NCI-H1694 (cell line): ENCODE measurements at places on chromosomes 6 and 20.

DNA sequence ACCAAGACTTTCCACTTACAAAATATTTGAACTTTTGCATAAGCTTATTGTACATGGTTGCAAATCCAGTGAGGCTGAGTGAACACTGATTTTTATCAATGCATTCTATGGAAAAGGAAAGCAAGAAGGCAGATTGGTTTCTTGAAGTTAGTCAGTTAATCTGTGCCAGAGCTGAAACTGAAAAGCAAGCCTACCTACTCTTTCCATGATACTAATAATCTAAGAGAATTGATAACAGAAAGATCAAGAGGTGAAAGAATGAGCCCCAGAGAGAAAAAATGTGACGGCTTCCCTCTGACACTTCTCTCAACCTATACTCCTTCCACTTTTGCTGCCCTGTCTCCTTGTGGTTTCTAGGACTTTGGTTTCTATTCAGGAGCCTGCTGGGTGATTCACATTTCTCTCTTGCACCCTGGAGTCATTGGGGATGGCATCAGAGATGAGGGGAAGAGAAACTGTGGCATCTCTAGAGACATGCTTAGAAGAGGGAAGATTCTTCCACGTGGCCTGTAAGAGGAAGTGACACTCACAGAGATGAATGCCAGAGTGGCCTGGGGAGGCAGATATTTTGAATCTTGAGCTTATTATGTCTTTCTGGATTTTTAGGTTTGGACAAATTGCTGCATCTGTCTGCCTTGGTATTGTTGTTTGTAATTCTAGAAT, 158.6 kb upstream of the RIMS1 start:
- DNase-seq, result no peak

GRCh38 chr20:37945091-37945547, 42.2 kb downstream of the VSTM2L start:
- no peak for DNase-seq

GRCh38 chr6:137133122-137133521, 40.3 kb downstream of the IL22RA2 start:
- DNase-seq, result no peak

- DNase-seq, result no peak
Observed at GRCh38 chr6:149940672-149940982, 1.2 kb upstream of the ULBP2 start.

GRCh38 chr20:4244700-4245485, 229.5 kb upstream of the RNF24 start:
- no peak for DNase-seq

DNA sequence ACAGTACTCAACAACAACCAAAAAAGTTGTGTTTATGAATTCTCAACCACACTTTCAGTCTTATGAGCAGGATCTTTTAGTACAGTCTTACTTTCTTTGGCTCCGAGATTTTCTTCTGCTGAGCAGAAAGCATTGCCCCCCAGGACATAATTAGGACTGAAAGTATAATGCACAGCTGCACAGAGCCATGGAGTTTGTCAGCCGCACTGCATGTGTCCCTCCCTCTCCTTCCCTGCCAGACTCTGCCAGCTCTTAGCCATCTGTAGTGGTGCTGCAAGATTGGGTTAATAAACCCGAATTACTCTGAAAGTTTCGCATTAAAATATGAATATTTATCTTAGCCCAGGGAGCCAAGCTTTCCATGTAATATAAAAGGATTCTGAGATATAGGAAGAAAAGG, 179.6 kb upstream of the PTCHD4 start:
- DNase-seq, result no peak

- DNase-seq, result no peak
Observed at GRCh38 chr6:7129360-7129759, 21.6 kb downstream of the RREB1 start.

DNA sequence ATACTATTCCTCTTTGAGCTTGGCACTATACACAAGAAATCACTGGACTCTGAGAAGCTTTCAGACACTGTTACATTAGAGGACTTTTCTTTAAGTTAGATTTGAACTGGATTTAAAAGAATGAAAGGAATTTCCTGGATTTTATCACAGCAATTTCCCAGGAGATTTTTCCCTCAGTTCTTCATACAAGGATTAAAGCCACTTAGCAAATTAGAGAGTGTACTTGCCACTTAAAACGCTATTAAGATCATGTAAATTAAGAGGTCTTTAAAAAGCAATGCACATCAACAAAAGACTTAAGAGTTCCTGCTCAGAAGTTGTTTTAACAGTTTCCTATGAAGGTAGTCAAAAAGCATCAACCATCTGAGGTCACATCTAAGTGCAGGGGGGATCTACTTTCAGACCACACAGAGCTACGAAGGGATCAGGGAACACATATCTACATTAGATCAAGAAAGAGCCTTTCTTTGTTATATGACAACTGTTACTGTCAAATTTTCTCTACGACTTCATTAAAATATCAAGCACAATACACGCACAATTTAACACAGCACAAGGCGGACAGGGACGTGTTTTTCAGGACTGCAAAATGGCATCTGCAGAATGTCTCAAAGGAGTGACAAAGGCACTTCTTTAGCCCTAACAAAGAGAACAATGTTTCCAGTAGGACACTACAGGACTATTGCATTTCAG, 65.8 kb downstream of the EPB41L2 start:
- DNase-seq, result no peak

DNA sequence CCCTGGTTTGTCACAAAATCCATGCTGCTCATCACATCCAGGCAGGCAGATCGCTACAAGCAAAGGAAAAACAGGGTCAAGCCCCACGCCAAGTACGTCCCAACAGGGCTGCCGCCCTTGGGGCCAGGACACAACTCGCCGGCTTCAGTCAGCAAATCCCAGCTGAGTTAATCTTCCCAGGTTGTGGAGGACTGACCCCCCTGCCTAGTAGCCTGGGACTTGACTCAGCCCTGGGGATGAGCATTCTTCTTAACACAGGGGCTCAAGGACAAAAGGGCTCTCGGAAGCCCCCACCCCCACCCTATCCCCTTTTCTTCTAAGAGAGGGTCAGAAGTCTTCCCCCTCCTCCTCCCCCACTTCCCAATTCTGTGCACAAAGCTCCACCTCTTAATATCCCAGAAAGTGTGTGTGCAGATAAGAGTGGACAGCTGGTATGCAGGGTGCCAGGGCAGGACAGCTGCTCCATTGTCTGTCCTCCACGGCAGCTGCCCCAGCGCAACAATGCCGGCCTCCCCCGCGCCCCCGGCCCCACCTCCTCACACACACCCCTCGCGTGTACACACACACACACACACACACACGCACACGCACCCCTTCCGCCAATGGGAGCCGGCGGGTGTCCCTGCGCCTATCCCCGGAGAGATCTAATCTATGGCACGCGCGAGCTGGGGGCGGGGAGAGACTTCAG, 4.5 kb downstream of the DLL1 start:
- no peak for DNase-seq

GRCh38 chr6:141077355-141078333, 1055.1 kb upstream of the GJE1 start:
- no peak for DNase-seq

GRCh38 chr6:75150685-75151412, 55.0 kb downstream of the COL12A1 start:
- DNase-seq, result no peak

- no peak for DNase-seq
Observed at GRCh38 chr6:33745548-33745947, 1.2 kb downstream of the IP6K3 start.

- no peak for DNase-seq
Observed at GRCh38 chr20:48607544-48607865, 220.3 kb downstream of the PREX1 start.

GRCh38 chr20:31739550-31739977, 474 bp downstream of the TPX2 start:
- no peak for DNase-seq

GRCh38 chr6:164150232-164150631, 735.7 kb downstream of the QKI start:
- DNase-seq, result no peak

- DNase-seq, result no peak
Observed at GRCh38 chr20:35279533-35280174, 1.7 kb upstream of the MMP24OS start.

GRCh38 chr6:9514146-9514545, 900.7 kb downstream of the TFAP2A start:
- DNase-seq, result no peak

- DNase-seq, result no peak
Observed at GRCh38 chr6:156427345-156427744, 349.8 kb upstream of the ARID1B start.

DNA sequence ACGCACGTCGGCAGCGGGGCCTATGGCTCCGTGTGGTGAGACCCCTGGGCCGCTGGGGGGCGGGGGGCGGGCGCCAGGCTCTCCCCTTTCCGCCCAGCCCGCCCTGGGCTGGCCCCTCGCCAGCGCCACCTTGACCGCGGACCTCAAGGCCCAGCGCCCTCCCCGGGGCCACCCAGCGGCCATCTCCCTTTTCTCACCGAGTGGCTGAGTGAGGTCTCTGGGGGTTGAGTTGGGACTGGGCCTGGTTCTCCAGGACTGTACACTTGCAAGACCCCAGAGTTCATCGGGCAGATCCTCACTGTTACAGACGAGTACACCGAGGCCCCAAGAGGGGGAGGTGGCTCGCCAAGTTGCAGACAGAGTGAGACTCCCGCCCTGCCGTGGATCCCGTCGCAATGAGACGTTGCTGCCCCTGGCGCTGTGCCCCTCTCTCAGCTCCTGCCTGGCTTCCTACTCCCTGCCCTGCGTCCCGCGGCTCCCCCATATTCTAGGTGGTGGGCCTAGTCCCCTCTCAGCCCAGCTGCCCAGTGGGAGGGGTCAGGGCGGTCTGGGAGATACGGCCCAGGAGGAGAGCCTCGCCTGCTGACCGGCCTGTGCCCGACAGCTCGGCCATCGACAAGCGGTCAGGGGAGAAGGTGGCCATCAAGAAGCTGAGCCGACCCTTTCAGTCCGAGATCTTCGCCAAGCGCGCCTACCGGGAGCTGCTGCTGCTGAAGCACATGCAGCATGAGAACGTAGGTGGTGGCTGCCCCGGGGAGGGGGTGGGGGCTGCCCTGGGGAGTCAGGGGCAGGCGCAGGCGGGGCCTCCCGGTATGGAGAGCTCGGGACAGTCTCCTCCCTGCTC, 576 bp downstream of the MAPK13 start:
- no peak for DNase-seq

GRCh38 chr6:52161689-52162438, 24.3 kb upstream of the IL17A start:
- DNase-seq, result no peak

DNA sequence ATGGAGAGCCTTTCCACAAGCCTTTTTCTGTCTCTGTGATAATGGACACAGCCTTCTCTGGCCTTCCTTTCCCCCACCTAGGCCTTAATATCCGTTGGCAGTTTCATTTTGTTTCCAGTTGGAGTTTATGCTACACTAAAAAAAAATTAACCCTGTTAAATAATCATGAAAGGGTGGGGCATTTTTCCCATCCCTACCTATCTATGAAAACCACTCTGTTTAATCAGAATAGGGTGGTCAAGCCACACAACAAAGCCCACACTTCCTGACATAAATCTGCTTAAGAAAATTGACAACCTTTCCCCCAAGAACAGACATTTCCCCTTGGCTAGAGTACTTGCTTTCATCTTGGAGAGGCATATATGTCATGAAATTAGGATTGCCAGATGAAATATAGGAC, 14.2 kb downstream of the TXLNB start:
- DNase-seq, result no peak

- DNase-seq, result no peak
Observed at GRCh38 chr6:44228836-44229235, 5.4 kb downstream of the SLC29A1 start.

DNA sequence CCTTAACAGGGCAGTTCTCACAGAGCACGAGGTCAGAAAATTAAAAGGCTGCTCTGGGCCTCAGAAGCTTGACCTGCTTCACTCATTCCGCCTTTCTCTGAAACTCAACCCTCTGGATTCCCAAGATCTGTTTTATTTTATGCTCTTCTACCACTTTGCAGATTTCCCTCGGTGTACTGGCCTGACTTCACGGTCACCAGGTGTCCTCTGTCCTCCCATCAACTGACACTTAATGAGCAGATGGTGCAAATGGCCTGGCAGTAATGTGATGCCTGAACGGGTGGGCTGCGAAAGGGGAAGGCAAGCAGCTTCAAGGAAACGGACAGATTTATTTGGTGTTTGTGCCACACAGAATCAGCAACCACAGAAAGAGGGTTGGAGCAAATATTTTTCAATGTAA, 169.7 kb upstream of the TFAP2D start:
- no peak for DNase-seq

- no peak for DNase-seq
Observed at GRCh38 chr6:48691420-48691819, 580.4 kb upstream of the PTCHD4 start.
